Activated T-cell treated with anti-CD3 and anti-CD28 coated beads, Interleukin-2, amount 50 U/mL, for 48 hours (primary cell): ENCODE measurements at places on chromosomes 7 and 10.

- no peak for DNase-seq
Observed at GRCh38 chr10:65358565-65358964, 1567.3 kb upstream of the LRRTM3 start.

GRCh38 chr7:23685731-23686130 lies 5.7 kb downstream of the FAM221A start:
- no peak for DNase-seq

DNA sequence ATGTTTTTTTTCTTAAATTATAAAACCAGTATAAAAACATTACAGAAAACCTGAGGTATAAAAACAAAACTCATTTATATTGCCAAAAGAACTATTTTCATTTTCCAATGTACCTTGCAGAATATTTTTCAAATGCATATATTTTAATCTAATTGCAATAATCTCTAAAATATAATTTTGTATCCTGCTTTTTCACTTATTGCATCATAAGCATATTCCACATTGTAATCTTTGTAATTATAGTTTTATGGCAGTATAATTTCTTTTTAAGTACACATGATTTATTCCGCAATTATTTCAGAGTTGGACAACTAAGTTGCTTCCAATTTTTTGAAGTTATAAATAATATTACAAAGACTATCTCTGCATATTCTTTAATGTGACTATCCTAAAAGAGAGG lies 43.7 kb downstream of the SGCE start:
- no peak for DNase-seq

- peak; percentile 78 for DNase-seq
Observed at GRCh38 chr7:116525913-116526861, 1.4 kb downstream of the CAV1 start.

DNA sequence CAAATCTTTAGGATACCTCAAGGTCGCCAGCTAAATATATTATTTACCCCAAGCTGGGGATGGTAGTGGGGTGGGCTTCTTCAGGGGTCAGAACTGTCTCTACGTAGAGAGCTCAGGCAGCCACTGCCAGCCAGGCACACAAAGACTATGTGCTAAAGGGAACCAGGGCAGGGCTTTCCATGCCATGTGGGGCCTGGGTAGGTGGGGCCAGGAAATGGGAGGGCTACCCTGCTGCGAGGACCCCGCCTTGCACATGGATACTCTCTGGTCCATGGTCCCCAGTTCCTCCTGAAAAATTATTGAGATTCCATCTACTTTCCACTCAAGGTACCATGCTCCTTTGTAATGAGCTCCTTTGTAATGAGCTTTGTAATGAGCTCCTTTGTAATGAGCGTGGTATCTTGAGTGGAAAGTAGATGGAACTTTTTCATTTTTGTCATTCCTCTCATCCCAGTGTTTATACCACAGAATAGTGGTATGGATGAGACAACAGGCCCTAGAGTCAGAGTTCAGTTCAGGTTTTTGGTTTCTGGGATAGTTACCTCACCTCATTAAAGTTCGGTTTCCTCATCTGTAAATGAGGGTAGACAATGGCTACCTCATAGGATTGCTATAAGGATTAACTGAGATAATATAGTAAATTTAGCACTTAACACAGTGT lies 5.8 kb downstream of the SYNPO2L start:
- no peak for DNase-seq

DNA sequence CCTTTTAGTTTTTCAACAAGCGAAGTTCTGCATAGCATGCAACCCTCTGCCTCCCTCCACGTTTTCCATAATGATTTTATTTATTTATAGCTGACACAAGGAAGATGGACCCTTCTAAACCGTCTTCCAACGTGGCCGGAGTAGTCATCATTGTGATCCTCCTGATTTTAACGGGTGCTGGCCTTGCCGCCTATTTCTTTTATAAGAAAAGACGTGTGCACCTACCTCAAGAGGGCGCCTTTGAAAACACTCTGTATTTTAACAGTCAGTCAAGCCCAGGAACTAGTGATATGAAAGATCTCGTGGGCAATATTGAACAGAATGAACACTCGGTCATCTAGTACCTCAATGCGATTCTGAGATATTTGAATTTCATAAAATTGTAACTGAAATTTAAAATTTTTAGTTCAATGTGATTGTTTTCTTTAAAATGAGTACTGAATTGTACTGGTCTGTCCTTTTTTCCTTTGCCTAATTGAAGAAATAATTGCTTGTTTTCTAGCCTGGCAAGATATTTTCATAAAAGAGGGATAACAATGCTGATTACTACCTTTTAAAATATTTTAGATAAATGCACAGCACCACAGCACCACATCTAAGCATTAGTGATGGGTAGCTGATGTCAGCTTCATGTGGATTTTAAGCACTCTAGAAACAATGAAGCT lies 41.5 kb upstream of the SLC39A12 start:
- DNase-seq = no peak

DNA sequence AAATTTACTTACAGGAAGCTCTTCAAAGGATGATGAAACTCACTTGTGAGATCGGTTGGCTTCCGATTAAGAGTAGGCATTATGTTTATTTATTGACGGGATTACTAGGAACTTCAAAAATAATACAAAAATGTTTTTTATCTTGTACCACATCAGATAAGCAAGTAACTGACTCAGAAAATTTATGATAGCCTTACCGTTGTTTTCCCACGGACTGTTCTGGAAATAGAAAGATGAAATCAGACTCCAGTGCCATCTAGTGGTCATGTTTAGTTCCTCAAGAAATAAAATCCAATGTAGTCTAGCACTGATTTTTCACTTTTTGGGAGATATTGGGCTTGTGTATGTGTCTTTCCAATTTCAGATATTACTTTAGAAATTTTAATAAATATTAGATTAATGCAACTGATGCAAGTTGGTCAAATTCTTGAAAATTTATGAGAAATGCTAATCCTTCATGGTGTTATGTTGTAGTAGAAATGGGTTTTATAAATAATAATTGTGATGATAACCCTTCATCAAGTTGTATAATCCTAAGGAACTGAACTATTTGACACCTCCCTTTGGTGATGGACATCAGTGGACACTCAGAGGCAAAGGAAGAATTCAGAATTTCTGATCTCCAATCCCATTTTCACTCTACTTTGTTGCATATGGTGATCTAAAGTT lies 168.8 kb downstream of the TMEM26 start:
- DNase-seq = no peak

DNA sequence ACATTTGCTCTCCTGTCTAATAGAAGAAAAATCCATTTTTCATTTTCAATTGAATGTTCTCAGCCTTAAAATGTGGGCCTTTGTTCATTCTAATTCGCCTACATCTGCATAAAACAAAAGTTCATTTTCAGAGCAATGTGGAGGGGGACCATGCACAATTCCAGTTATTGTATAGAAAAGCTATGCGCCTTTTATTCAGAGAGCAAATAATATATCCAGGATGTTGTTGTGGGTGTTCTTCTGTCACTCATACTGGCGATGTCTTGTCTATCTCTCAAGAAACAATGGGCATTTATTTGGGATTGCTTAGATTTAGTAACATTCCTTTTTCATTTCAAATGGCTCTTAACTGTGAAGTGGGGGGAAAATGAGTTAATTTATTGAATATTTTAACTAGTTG lies 56.4 kb downstream of the KIF5B start:
- no peak for DNase-seq

- DNase-seq = no peak
Observed at GRCh38 chr10:128895473-128895872, 571.6 kb upstream of the MGMT start.

GRCh38 chr10:14016011-14016536 lies 314.6 kb downstream of the FRMD4A start:
- no peak for DNase-seq

DNA sequence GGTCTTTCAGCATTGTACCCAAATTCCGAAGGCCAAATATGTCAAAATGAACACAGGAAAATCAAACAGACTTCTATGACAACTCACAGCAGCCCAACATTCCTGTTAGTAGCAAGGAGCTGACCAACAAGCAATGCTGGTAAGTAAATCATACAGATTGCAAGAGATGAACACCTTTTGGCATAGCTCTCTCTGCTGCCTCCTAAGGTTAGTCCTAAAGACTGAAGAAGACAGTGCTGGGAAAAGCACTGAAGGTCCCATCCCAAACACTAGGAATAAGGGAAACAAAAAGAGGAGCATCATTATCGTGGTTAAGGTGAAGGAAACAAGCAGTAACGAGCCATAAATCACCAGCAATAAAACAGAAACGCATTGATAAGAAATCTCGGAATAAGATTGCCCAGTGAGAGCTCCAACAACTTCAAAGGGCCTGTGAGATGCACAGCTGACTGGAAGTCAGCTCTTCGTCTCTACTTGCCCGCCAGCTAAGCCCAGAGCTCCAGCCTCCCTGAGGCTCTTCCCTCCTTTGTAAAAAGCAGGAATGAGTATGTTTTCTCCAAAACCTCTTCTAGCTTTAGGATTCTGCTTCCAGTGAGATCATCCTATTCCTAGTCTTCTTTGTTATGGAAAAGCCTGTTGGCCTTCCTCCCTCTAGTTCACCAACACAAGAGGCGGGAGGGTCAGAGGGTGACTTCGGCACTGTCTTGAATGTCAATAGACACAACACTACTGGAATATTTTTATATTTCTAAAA lies 15.3 kb downstream of the NUDT5 start:
- DNase-seq = no peak

DNA sequence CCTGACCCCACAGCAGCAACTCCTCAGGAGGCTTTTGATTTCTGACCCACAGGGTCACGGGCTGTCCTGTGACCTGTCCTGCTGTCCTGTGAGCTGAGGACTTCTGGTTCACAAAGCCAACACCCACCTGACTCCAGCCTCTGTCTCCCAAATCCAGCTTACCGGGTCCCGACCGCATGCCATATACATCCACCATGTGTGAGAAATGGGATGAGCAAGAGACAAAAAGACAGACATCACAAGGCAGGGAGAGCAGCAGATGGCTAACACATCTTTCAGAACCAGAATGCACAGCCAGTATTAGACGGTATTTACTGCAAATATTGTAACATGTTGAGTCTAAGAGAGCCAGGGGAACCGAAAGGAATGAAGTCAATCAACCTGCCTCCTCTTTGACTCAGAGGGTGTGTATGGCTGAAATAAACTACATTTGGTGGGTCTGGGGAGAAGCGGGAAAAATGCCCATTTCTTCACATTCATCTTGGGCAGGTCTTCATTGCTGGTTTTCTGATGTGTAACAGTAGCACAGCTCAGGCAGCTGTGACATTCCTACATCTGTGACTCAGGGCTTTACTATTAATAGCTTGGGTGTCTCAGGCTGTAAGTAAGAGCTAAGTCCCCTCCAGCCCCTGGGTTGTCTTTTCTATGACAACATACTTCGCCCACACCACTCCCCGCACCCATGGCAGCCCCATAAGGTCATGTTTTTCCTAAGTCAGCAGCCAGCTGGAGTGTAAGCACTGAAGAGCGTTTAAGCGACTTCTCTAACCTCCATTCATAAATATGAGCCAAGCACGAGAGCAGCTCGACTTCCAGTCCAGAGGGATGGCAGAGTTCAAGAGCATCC lies 25.0 kb downstream of the ABLIM1 start:
- DNase-seq = no peak

- DNase-seq = no peak
Observed at GRCh38 chr10:119426699-119427098, 115.8 kb downstream of the RGS10 start.

DNA sequence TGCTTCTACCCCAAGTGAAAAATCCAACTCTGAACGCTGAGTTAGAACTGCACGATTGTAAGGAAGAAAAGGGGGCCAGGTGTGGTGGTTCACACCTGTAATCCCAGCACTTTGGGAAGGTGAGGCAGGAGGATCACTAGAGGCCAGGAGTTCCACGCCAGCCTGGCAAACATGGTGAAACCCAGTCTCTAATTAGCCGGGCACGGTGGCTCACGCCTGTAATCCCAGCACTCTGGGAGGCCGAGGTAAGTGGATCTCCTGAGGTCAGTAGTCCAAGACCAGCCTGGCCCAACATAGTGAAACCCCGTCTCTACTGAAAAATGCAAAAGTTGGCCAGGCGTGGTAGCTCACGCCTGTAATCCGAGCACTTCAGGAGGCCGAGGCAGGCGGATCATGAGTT lies 9.0 kb downstream of the GUSB start:
- no peak for DNase-seq

- no peak for DNase-seq
Observed at GRCh38 chr10:308572-309085, 173.4 kb downstream of the ZMYND11 start.

- DNase-seq = no peak
Observed at GRCh38 chr10:57894361-57894760, 373.3 kb downstream of the IPMK start.

- DNase-seq = no peak
Observed at GRCh38 chr7:135109562-135109961, 38.3 kb upstream of the TMEM140 start.

DNA sequence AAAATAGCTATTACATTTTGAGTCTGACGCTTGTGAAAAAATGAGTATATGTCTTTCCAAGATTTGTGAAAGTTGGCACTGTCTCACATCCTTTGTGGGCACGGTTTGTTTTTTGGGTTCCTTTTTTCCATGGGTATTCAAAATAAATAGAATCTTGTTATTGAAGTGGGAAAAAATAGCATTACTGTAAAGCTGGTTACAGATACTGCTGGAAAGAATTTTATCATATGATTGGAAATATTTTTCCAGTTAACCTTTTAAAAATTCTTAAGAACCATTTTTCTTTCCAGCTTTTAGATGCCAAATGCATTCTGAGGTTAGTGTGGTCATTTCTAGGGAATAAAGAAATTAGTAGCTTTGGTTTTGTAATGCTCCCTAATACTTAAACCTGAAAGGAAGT lies 11.4 kb downstream of the NET1 start:
- DNase-seq = no peak

GRCh38 chr10:47457826-47458225 lies 26.1 kb downstream of the ANXA8 start:
- DNase-seq = no peak

GRCh38 chr7:139230023-139230422 lies 1.0 kb upstream of the UBN2 start:
- DNase-seq = no peak

DNA sequence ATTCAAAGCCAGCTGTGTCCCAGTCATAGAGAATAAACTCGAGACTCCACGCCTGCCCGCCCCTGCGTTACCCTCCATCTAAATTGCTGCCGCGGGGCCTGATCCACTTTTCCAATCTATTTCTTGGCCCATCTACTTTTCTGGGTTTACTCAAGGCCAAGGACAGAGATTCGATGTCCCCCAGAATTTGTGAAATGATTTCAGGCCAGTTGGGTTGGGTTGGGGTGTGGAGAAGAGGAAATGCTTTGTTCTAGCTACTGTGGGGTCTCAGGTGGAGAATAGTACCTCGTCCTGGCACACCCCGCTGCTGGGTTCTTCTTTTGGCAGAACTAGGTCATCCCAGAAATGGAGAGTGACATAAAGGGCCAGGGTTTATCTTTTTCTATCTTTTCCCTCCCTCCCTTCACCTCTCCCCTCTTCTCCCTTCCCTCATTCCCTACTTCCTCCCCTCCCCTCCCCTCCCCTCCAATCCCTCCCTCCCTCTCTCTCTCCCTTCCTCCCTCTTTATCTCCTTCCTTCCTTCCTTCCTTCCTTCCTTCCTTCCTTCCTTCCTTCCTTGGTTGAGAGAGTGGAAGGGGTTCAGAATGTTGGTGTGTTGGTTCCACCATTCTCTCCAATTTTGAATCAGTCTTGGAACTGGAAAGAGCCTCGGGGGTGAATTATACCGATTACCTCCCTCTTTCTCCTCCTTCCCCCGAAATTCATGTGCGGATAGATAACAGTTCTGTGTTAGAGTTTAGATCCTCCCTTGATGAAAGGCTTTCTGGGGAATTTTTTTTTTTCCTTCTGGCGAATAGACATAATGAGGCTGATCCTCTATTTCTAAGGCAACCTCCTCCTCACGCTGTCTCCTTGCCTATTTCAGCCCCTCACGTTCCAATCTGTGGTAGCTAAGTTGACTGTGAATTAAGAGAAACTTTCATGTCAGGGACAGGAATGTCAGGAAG lies 1.2 kb upstream of the TMEM229A start:
- no peak for DNase-seq
